ENCODE measurements at places on chromosomes 3 and 15.

- no peak for DNase-seq
These were observed 9.0 kb downstream of the ACP3 start for GRCh38 chr3:132326251-132326650.

DNA sequence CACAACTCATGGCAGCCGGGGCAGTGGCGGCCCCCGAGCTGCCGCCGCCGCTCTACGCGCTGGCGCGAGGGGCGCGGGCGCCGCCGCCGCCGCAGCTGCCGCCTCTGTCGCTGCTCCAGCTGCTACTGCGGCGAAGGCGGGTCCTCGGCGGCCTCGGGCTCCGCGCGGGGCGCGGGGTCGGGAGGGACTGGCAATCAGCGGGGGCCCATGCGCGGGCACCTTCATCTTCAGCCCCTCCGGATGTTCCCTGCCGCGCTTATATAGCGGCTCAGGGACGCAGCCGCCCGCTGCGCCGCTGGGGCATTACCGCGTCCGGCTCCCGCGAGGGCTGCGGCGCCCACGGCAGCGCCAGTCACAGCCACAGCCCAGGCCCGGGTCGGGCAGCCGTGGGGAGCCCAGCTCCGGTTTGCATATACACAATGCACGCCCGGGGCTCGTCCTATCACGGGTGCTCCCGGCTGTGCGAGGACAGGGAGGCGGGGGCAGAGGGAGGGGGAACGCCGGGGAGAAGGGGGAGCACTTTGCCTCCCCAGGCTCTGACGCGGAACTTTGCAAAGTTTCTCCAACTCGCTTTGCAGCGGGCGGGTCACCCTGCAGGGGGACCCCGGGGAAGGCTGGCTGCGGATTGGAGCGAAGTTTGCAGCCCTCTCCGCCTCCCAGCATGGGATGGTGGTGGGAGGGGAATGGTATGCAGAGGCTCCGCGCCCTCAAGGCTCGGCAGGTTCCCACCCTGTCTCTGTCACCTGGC, at the start of gene VGLL3:
VGLL3 (minus strand) TSS at position 416 of the 748 bp plus-strand sequence; CDS start at position 10, 406 bp downstream.
- peak; percentile 20 for DNase-seq

DNA sequence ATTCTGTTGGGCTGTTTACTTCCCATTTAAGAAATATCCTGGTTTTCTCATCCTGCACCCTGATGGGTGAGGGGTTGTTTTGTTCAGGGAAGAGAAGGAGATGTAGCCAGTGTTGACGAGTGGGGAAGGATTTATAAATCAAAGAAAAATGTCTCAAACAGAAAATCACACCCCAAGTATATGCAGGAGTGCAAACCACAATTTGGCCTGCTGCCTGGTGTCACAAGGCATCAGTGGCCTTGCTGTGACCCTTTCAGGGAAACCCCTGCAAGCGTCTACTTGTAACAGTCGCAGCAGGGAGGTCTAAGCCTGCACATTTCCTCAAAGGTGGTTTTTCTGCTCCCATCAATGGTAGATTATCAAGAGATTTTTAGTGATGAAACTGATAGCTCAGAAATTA, 132.6 kb upstream of the LRRN1 start:
- DNase-seq, result no peak

GRCh38 chr3:60055765-60056164, 1005.9 kb upstream of the CFAP20DC start:
- no peak for DNase-seq

- DNase-seq, result no peak
These were observed 29.3 kb upstream of the STT3B start for GRCh38 chr3:31503456-31503855.

GRCh38 chr15:41919954-41920538, 26.2 kb upstream of the SPTBN5 start:
- DNase-seq, result peak; percentile 68

DNA sequence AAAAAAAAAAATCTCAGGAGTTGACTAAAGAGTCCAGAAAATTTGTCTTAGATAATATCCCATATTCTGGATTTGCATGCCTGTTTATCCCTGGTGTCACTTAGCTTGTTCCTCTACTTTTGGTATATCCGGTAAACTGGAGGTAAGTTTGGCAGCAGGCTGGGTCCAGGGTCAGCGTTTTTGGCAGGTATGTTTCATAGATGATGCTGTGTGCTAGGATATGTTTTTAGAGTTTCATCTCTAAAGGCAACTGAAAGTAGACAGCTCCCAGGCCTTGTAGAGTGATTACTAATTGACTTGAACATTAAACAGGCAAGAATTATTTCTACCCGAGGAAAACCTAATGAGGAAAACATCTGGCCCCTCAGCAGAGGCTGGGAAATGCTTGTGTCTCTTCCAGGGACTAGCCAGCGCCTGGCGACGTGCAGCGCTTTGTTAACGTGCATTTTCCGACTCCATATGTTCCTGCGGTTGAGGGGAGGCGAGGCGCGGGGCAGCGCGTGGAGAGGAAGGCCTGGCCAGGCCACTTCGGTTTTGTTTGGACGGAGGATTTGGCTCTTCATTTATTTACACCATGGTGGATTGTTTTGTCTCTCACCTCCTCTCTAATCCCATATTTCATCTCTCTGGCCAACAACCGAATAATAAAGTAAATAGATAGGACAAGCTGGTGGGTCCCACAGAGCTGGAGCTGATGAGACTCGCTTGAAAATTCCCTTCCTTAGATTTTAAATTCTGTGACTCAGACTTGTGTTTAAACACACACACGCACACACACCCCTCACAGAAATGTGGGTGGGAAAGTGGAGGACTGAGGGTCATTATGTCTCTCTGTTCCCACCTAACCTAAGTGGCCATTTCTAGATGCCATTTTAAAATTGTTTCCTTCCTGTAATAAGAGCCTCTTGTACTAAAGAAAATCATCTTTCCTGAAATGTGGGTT, 65.3 kb downstream of the ASB7 start:
- no peak for DNase-seq

GRCh38 chr3:167728632-167729323, 5.9 kb downstream of the PDCD10 start:
- no peak for DNase-seq

DNA sequence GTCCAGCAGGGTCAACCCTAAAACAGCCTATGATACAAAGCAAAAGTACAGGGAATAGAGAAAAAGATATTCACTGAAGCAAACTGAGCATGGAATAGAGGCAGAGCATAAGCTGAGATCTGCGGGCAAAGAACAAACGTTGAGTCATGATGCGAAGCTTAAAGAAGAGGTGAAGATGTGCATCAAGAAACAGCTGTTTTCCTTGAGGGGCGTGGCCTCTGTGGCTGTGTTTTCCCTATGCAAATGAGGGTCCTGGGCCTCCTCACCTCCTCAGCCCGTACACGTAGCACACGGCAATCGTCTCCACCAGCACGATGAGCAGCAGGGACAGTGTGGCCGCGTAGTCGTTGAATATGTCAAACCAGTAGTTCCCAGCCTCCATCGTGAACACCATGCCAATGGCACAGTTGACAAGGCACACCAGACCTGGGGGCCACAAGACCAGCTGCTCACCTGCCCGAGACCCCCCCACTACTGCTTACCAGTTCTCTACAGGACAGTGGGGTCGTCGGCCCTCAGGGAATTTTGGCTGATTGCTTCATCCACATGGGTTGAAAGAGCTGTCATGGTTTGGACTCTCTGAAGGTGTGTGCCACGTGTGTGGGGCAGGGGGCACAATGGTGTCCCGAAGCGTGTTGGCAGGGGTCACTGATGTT, 33.6 kb downstream of the SLC6A20 start:
- DNase-seq, result no peak

DNA sequence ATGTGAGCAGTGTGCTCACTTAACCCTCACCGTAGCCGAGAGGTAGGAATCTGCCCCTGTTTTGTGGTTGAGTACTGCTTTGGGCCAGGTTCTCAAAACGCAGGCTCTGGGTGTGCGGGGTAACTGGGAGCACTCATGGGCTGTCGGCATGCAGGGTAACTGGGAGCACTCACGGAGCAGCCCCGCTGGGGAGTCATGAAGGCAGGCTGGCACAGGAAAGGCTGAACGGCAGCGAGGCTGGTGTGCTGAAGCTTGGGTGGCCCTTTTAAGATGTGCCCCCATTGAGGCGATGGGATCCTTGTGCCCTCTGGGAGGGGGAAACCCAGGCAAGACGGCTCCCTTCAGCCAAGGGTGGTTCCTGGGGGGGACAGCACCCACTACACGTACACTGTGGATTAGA, 44.6 kb upstream of the VPS8 start:
- no peak for DNase-seq

DNA sequence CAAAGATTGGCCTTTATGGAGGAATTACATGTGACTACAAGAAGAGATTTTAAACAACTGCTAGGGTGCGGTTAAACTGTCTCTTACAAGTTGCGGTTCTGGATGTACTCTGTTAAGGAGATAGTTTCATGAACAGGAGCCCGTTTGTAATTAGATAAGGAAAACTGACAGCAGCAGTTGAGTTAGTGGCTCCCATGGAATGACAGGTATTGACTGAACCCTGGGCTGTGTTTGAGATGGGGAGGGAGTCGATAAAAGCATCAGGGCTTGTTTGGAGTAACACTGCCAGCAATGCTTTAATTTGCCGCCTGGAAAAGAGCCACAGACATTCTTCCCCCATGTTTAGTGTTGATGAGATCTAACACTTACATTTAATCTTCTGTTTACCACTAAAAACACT, 139.9 kb downstream of the ROBO2 start:
- no peak for DNase-seq

DNA sequence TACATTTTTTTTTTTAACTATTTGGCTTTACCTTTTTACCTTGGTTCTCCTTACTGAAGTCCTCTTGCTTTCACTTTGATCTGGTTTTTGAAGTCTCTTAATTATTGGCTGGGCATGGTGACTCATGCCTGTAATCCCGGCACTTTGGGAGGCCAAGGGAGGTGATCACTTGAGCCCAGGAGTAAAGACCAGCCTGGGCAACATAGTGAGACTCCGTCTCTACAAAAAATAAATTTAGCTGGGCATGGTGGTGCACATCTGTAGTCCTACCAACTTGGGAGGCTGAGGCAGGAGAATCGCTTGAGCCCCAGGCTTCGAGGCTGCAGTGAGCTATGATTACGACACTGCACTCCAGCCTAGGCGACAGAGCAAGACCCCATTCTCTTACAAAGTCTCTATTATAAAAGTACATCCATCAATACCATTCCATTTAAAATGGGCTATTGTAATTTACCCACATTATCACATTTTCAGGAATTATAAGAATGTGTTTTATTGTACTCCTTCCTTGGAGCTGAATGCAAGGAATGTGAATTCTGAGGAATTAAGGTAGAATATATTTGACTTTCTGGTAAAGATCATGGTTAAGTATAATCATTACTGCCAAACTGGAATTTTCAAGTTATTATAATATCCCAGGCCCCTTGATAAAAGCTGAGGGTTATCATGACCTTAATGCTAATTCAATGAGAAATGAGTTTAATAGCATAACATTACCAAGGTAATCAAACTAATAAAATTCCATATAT, 49.0 kb downstream of the MSL2 start:
- DNase-seq, result no peak

DNA sequence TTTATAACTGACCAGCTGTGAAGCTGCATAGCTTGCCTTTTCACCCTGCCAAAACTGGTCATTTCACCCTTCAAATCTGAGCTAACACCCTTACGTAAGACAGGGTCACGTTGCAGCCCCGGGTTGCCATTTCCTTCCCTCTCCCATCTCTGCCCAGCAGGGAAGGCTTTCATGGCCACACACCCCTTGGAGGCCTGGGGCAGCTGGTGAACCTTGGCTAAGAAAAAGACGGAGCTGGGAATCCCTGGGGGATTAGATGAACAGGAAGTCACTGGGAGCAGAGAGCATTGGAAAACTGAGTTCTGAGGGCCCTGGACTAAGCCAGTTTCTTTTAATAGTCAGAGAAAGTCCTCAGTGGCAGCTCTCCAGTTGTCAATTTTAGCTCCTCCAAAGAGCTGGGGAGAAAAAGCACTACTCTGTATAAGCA, 67.8 kb downstream of the TTC23 start:
- no peak for DNase-seq

DNA sequence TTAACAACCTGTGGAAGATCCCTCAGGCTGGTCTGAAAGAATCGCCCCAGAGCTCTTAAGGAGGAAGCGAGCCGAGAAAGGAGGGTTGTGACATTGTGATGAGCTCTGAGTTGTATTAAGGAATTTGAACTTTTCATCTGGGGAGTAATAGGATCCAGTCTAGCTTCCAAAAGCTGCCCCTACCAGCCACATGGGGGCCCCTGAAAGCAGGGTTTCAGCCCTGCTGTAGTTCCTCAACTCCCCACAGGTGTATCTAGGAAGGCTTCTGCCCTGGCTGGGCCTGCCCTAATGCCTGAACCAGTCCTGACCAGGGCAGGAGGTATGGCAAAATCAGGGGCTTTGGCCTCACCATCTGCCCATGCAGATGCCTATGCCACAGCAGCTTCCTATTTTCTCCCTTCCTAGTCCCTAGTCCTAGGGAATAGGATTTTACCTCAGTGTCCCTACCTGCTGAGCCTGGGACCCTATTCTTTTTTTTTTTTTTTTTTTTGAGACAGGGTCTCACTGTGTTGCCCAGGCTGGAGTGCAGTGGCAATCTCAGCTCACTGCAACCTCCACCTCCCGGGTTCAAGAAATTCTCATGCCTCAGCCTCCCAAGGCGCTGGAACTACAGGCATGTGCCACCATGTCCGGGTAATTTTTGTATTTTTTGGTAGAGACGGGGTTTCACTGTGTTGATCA, 5.0 kb upstream of the AP3S2 start:
- DNase-seq, result peak; percentile 71

DNA sequence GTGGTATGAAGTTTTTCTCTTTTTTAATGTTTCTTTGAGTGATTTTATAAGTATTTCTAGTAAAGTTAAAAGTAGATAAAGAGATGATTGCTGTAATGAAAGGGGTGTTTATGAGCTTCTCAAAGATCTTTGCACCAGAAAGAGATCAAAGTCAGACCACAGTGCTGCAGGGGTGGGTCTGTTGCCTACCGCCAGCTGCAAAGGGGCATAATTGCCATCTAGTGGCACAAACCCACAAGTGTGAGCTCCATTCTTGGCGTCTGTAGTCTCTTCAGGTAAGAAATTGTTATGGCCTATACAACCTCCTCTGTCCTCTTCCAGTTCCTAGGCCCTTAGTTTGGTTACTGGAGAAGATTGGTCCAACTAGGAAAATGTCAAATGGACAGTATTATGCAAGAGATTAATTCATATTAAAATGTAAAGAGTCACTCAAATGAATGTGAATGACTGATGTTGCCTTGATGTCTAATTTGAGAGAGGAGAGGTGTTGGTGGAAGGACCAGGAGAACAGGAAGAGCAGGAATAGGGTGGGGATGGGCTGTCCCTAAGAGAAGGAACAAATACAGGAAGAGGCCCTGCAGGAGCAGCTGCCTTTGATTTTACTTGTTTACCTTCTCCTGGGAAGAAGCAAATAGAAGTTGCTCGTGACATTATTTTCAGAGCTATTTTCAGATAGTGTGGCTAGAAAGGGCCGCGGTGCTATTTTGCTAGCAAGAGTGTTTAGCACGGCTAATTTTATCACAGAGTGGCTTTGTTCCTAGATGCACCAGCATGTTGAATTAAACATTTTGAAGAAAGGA, 53.0 kb upstream of the GSK3B start:
- DNase-seq, result peak; percentile 19

- no peak for DNase-seq
These were observed 12.7 kb upstream of the XIRP1 start for GRCh38 chr3:39205131-39205530.

GRCh38 chr3:58693940-58694850, 27.6 kb upstream of the FAM3D start:
- no peak for DNase-seq
